ENCODE measurements at places on chromosomes 5 and 9.

DNA sequence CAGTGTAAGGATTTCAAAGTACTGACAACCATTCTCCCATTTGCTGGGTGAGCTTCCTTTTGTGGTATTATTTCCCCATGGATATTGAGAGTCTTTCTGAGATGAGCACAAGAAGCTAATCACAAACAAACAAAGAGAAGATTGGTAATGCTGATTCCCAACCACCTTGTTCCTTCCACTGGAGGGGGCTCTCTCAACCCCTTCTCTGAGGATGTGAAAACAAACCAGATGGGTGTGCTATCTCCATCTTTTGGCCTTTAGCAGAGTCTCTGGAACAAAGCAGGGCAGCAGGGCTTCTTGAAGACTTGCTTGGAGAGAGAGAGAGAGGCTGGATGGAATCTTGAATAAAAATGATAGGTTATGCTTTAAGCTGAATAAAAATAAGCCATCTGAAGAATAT lies 576.7 kb upstream of the ZNF462 start:
- DNase-seq: no peak

GRCh38 chr5:25020454-25020853 lies 375.7 kb upstream of the CDH10 start:
- DNase-seq: no peak

- DNase-seq: no peak
Observed at GRCh38 chr9:129027685-129028191, 393 bp downstream of the SH3GLB2 start.

DNA sequence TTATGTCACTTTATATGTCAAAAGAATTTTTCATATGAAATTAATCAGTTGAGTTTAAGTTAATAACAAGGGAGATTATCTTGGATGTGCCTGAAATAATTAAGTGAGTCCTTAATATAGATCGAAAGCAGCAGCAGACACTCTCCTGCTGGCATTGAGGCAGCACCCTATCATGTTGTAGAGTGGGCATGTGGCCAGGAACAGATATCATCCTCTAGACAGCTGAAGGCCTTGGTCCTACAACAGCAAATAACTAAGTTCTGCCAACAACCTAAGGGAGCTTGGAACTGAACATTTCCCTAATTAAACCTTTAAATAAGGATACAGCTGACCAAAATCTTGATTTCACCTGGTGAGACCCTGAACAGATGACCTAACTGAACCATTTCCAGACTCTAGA lies 25.8 kb upstream of the UGT3A1 start:
- DNase-seq: no peak

GRCh38 chr5:34496701-34497469 lies 159.2 kb upstream of the RAI14 start:
- no peak for DNase-seq

GRCh38 chr5:38434966-38435705 lies 121.3 kb downstream of the LIFR start:
- DNase-seq: no peak

DNA sequence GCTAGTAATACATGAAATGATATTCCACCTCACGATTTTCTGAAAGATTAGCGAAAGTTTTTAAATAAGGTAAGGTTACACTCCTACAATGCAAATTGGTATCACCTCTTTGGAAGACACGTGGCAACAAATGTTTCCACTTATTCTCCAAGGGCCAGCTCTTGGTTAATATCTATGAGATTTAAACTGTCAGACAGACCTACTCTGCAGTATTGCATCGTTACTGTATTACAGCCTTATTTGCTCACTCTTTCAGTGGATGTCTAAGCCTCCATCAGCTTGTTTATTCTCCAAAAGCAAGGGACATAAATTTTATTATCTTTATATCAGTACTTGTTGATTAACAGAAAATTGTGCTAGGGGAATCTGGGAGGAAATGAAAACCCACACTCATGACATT lies 135.7 kb downstream of the MLLT3 start:
- no peak for DNase-seq

DNA sequence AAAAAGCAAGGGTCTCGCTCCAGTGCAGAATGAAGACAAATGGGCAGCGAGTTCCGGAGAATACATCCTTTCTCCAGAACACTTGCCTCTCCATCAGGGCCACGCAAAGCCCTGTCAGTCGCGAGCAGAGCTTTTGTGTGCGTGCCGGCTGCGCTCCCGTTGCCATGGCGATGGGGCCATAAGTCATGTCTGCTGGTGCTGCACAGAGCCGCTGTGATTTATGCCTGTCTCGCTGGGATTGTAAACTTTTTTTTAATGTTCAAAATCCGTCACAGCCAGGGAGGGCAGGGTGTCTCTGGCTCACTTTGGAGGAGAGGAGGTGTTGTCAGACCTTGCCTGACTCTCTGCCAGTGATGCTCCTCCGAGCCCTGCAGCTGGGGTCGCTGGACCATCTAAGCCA lies 272.7 kb downstream of the TRIM32 start:
- DNase-seq: no peak

DNA sequence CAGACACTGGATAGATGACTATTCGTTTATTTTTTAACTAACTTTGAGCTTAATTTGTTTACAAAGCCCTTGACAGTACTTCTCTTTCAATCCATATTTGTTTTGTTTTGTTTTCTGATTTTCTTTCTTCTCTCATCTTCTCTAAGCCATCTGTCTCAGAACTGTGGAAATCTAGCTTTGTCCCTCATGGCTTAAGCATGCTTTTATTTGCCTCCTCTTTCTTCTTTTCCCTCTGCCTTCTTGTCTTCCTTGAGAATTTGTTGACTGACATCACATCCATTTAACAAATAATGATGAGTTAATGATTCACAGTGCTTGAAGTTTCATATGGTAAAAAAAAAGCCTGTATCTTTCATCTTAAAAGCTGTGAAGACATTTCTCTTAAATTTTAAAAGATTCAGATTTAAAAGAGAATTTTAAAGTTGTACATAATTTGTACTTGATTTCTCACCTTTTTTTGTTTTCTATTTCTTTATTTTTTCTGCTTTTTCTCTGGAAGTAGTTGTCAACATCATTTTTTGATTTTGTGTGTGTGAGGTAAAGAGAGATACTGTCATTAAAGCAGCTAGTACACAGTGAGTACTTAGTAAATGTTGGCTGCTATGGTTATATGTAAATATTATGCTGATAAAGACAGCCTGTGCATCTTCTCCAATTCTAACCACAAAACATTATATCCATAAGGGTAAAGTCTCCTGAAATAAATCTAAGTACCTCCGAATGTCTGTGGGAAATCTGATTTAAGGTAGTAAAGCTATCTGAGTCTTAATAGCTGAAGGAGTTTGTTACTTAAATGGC lies 13.9 kb upstream of the SGCD start:
- no peak for DNase-seq

- no peak for DNase-seq
Observed at GRCh38 chr9:70802206-70802605, 319.2 kb downstream of the TRPM3 start.

DNA sequence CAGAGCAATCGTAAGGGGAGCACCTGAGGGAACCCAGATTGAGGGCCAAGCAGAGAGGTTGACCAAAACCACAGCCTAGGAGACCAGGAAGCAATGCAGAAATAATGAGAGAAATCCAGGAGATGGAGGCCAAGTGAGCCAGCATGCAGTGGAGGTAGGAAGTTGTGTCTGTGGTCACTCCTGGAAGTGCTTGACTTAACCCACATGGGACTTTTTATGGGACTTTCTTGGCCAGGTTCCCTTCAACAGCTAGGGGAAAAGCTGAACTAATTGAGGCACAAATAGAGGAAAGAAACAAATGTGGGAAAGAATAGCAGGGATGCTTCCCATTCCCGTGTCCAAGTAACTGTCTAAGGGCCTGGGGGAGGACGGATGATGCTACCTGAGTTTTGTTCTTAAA lies 293.2 kb upstream of the CLINT1 start:
- DNase-seq: no peak

DNA sequence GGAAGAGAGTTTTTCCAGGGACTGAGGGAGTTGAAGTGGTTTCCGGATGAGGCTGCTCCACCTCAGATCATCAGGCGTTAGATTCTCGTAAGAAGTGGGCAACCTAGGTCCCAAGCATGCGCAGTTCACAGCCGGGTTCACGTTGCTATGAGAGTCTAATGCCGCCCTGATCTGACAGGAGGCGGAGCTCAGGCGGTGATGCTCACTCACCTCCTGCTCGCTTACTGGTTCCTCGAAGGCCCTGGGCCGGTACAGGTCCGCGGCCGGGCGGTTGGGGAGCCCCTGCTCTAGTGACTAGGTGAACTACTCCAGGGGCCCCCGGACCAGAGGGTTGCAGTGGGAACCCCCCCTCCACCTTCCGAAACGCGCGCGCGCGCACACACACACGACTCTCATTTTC lies 997 bp upstream of the RNF130 start:
- DNase-seq: no peak

DNA sequence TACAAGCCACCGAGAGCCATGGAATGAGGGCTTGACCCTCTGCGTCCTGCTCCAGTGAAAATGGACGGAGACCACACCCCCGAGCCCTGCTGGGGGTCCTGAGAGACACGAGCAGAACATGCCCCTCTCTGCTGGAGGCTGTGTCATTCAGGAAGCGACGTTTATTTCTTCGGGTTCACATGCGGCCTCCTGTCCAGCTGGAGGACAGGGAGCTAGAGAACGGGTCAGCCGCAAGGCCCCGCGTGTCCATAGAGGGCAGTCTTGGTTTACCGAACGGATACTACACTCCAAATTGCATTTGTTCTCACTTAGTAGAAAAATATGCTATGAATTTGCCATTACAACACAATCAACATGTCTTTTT lies 36.1 kb downstream of the MRPL36 start:
- DNase-seq: no peak
